Regular cardiac myocyte (primary cell): ENCODE measurements at places on chromosomes 4 and X. TPM values are rescaled to one million over a fixed set of nuclear protein-coding genes. Genes with fewer than 3 reads are reported as not detected.

The RGN gene
- total RNA-seq, result 0.58 and 2.8 TPM in 2 replicates

The CCDC110 gene
- total RNA-seq, result 2.3 and 20.3 TPM in 2 replicates

The KLHL4 gene
- 4.4 and 5.4 TPM in 2 replicates for total RNA-seq

The PPAT gene
- total RNA-seq, result 24.0 and 31.2 TPM in 2 replicates

The HTR2C gene
- total RNA-seq, result not detected in 2 replicates

The SSX1 gene
- not detected in 2 replicates for total RNA-seq

The CDX4 gene
- not detected in 2 replicates for total RNA-seq

The NAT8L gene
- under 0.01 TPM in 2 replicates for total RNA-seq

The EDA2R gene
- 8.8 and 14.9 TPM in 2 replicates for total RNA-seq

The ADH6 gene
- total RNA-seq, result under 0.01 TPM in 1 of 2 replicates, not detected in the other

The TRIML2 gene
- 0.19 and 0.28 TPM in 2 replicates for total RNA-seq

The LNX1 gene
- 1.2 and 3.7 TPM in 2 replicates for total RNA-seq

The RHOXF2 gene
- not detected in 2 replicates for total RNA-seq

The PSAPL1 gene
- total RNA-seq, result not detected in 2 replicates

The LIMCH1 gene
- total RNA-seq, result 13.8 and 20.3 TPM in 2 replicates

The GEMIN8 gene
- total RNA-seq, result 11.9 and 20.3 TPM in 2 replicates

The NPY1R gene
- 0.19 and 1.1 TPM in 2 replicates for total RNA-seq

The ARMCX1 gene
- total RNA-seq, result 45.4 and 63.1 TPM in 2 replicates

The RBM46 gene
- total RNA-seq, result not detected in 2 replicates

The VSIG4 gene
- total RNA-seq, result not detected in 2 replicates

The BEND2 gene
- not detected in 2 replicates for total RNA-seq

The LDB2 gene
- total RNA-seq, result 15.5 and 27.1 TPM in 2 replicates

The THOC2 gene
- 54.6 and 65.4 TPM in 2 replicates for total RNA-seq

The SUPT20HL1 gene
- total RNA-seq, result under 0.01 TPM in 1 of 2 replicates, not detected in the other

The PAGE5 gene
- total RNA-seq, result not detected in 2 replicates

The CCDC149 gene
- total RNA-seq, result 4.6 and 10.1 TPM in 2 replicates

The TMEM144 gene
- total RNA-seq, result 5.2 and 9.9 TPM in 2 replicates

The HNRNPDL gene
- 130 and 211 TPM in 2 replicates for total RNA-seq

The AFP gene
- 0.38 and 0.85 TPM in 2 replicates for total RNA-seq

The CXCL6 gene
- 49.7 and 349 TPM in 2 replicates for total RNA-seq

The SPANXN3 gene
- not detected in 2 replicates for total RNA-seq

The PNMA5 gene
- not detected in 2 replicates for total RNA-seq

The RADX gene
- 2.0 and 2.5 TPM in 2 replicates for total RNA-seq

The TRIM2 gene
- 21.7 and 45.4 TPM in 2 replicates for total RNA-seq

The SLC2A9 gene
- 2.1 and 3.4 TPM in 2 replicates for total RNA-seq

The PPEF1 gene
- total RNA-seq, result not detected in 2 replicates

The GAGE12F gene
- not detected in 2 replicates for total RNA-seq

The SLITRK4 gene
- 0.96 and 4.5 TPM in 2 replicates for total RNA-seq

The TASL gene
- total RNA-seq, result not detected in 2 replicates

The FAAH2 gene
- not detected in 2 replicates for total RNA-seq

The MAGEA12 gene
- not detected in 2 replicates for total RNA-seq

The UBE2K gene
- 14.7 and 24.9 TPM in 2 replicates for total RNA-seq

The GAGE2A gene
- not detected in 2 replicates for total RNA-seq

The TMSB15C gene
- total RNA-seq, result 2.3 and 3.1 TPM in 2 replicates

The TCEAL2 gene
- 0.19 TPM in 1 of 2 replicates, not detected in the other for total RNA-seq

The MAGEA2B gene
- not detected in 2 replicates for total RNA-seq

The RASSF6 gene
- total RNA-seq, result under 0.01 TPM in 1 of 2 replicates, not detected in the other

The ARHGEF6 gene
- 6.3 and 18.0 TPM in 2 replicates for total RNA-seq

The NRK gene
- under 0.01 and 0.56 TPM in 2 replicates for total RNA-seq

The MSN gene
- 148 and 485 TPM in 2 replicates for total RNA-seq

The FREM3 gene
- total RNA-seq, result under 0.01 TPM in 2 replicates

The PAGE2 gene
- not detected in 2 replicates for total RNA-seq
